Right ventricle myocardium inferior (tissue), 1 donor: ENCODE measurements at places on chromosomes 5 and 9. TPM values are rescaled to one million over a fixed set of nuclear protein-coding genes. Genes with fewer than 3 reads are reported as not detected.

DNA sequence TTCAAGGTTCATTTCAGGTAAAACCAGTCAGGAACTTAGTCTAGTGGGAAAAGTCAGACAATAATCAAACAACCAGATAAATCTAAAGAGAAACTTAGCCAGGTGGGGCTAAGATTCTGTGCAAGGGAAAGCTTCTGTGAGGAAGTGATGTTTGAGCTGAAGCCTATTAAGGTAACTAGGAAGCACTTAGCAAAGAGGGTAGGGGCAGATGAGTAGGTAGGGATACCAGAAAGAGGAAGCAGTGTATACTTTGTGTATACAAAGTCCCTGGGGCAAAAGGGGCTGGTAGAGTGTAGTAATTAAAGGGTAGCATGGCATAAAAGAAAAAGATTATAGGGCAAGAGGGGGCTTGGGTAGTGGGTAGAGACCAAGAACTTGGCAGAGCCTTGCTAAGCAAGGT lies 3.6 kb upstream of the SPATA24 start:
- no peak for DNase-seq

GRCh38 chr9:38119560-38120236 lies 50.7 kb upstream of the SHB start:
- DNase-seq: no peak

DNA sequence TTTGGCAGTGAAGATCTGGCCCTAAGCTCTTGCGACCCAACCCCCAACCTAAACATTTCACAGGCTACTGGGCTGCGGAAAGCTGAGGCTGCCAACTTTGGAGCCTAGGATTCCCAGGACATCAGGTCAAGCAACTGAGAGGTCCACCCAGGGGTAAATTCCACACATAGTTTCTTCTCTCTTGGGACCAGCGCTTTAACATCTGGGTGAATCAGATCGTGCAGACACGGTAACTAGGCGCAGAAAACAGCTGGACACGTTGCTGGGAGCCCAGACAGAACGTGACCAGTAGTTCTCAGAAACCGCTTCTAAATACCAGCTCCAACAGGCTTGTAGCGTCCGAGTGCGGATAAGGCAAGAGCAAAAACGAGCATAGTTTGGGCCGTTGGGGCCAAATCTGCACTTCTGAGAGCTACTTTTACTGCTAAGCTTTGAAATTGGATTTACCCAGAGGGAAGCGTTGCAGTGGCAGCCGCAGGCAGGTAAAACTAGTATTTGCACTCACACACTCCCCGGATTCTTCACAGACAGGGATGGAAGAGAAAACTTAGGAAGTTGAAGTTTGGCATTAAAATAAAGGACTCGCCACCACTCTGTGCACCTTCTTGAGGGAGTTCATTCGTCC lies 11.8 kb downstream of the ITGA1 start:
- DNase-seq: peak; percentile 61

RANBP17 gene
- total RNA-seq: 2.7 TPM

TRPM6 gene
- 0.27 TPM for total RNA-seq

DNA sequence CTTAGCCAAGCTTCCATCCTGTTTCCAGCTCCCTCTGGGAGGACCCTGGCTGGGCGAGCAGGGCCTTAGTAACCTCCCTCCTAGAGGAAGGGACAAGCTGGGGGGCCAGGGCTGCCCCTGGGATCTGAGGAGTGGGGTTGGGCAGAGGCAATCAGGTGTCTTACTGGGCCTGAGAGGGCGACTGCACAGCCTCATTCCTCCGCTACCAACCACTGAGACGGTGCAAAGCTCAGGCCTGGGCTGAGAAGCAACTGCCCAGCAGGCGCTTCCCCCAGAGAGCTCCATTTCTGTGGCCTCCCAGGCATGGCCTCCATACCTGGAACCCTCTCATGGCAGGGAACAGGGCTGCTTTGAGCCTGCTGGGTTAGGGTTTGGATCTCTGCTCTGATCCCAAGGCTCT lies 18.8 kb upstream of the GFPT2 start:
- no peak for DNase-seq

GRCh38 chr5:91281401-91281800 lies 101.7 kb downstream of the ARRDC3 start:
- no peak for DNase-seq

GRCh38 chr5:134225780-134226440 lies at the start of gene PPP2CA:
Gene PPP2CA, minus strand, starts transcription at chr5:134226073. Its CDS starts 212 bp downstream, at chr5:134225861.
- DNase-seq: peak; percentile 99
